Hypothalamus (tissue), 51 donors: ENCODE measurements at places on chromosomes 1 and 21.

GRCh38 chr1:184698016-184698415 lies 56.6 kb downstream of the EDEM3 start:
- no peak for DNase-seq

DNA sequence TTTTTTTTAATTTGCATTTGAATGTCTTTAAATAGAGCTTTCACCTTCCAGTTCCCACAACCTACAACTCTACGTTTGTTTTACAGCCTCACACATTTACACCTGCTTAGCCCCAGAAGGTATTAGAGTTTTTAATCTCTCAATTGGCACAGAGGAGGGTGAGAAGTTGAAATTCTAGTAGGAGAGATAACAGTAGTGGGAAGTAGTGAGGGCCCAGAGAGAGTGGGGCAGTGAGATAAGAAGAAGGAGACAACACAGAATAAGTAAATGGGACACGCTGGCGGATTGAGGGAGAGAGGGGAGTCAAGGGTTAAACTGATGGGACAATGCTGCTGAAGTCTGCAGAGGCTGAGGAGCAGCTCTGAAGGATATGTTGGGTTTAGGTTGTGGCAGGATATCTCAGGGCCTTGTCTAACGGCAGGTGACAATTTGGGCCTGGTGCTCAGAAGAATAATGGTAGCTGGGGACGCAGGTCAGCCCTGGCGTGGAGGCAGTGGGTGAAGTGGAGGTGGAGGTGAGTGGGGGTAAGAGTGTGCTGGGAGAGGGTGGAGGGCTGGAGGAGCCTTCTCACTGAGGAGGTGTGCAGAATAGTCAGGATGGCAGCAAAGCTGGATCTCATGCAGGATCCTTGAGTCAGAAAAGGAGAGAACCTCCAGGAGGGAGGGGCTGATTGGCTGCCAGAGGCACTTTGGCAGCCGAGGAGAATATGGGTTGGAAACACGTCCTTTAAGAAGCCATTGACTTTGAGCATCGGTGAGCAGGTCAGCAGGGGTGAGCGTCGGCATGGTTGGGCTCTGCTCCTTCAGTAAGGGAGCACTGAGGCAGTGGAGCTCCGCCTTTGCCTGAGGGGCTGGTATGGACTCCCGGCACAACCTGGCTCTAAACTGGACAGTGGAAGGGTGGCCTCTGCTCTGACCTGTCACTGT lies 72.9 kb downstream of the SYT6 start:
- no peak for DNase-seq

DNA sequence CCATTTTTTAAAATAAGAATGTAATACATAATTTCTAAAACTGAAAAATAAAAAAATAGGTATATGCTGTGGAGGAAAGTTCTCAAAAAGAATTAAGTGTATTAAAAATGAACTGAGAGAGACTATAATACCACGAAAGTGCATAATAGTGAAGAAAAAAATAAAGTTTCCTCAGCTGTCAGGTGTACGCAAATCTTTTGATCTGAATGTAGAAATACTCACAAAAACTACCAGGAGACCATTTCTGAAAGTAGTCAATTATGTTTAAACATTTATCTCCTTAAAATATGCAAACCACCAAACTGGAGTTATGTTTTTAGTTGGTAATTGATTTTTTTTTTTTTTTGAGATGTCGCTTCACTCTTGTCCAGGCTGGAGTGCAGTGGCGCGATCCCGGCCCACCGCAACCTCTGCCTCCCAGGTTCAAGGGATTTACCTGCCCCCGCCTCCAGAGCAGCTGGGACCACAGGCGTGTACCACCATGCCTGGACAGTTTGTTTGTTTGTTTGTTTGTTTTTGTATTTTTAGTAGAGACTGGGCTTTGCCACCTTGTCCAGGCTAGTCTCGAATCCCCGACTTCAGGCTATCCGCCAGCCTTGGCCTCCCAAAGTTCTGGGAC lies 1169.2 kb upstream of the B3GALT2 start:
- DNase-seq = no peak

DNA sequence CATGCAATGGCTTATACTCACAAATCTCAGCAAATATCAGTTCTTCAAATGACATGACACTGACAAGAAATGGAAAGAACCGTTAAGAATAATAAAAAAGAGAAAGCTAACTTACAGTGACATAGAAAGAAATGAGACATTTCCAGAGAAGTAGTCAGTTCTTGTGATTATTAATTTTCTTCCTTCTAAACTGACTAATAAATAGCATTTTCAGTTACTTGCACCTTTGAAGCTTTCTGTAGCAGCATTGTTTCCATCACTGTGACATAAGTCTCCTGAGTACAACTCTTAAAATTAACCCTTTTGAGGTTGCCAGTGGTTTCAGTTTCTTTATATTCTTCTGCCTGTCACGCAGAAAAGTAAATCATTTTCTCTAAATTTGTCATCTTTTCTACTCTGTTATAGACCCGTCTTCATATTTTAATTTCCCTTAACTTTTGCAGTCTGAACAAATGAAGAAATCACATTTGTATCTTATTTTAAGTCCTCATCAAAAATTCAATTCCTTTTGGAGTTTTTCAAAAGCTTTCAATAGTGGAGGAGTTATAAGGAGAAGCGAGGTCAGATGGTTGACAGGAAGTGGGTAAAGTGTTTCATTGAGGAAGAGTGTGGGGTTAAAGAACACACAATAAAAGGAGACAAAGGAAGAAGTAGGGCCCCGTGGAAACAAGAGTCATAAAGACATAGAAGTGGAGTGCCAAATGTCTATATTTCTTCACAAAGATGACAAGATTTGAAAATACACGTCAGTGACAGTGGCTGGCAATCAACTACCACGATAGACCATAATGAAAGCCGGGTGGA lies 57.9 kb upstream of the S1PR1 start:
- no peak for DNase-seq

- DNase-seq = no peak
Observed at GRCh38 chr1:70358921-70359564, 4.5 kb upstream of the ANKRD13C start.

DNA sequence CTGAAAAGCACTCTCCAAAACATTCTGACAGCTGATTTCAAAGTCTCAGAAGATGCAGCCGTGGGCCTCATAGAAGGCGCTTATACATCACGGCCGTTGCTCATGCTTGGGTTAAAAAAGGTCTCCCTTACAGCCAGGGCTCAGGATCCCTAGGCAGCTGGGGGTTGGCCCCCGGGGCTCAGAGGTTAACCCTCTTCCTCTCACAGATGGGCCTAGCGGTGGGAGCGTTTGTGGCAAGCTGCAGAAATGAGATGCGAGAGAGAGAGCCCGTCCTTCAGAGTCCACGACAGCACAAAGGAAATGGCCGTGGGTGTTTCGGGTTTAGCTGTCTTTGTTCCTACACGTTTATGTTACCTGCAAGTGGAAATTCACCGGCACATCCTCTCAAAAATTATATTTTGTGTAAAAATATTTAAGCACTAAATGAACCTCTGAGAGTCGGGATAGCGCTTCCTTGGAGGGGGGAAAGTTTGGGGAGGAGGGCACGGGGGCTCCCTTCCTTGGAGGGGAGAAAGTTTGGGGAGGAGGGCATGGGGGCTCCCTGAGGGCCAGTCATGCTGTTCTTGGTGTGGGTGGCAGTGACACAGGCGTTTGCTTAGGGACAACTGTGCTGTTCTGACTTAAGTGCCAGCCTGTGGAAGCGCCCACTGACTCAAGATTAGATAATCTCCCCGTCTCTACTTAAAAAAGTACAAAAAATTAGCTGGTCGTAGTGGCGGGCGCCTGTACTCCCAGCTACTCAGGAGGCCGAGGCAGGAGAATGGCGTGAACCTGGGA lies 20.5 kb upstream of the PRDM15 start:
- DNase-seq = no peak

- DNase-seq = no peak
Observed at GRCh38 chr1:55974714-55975441, 604.5 kb downstream of the PLPP3 start.

- DNase-seq = no peak
Observed at GRCh38 chr1:217471403-217471802, 159.5 kb downstream of the GPATCH2 start.

- DNase-seq = no peak
Observed at GRCh38 chr1:184972315-184973055, 1.8 kb downstream of the NIBAN1 start.

DNA sequence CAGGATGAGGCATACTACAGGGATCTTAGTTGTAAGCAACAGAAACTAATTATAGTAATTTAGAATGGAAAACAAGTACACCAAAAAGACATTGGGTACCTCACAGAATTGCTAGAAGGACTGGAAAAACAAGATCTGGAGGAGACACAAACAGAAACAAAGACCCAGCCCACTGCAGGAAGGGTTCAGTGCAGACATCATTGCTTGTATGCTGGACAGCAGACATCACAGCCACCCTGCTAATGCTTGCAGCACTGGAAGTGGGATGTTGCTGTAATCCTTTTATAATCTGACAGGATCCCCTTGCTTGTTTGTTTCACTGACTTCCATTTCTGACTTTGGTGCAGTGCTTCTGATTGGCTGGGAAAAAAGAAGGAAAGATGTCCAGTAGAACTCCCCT lies 111.4 kb upstream of the ZNF678 start:
- DNase-seq = no peak

DNA sequence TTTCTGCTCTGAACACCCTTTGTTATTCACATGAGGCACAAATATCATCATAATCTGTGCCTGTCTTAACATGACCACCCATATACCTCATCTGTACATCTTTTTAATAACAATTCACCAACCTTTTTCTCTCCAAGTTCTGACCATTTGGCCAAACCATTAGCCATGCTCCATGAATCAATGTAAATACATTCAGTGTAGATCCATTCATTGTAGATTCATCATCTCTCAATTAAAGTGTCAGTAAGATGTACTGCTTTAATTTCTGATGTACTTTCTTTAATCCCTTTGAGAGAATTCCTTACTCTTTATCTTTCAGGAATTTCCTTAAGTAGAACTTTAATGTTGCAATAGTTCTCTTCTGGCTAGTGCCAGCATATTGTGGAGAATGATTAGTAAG lies 126.2 kb upstream of the LRRC7 start:
- no peak for DNase-seq

- DNase-seq = no peak
Observed at GRCh38 chr1:4177425-4178150, 277.5 kb upstream of the C1orf174 start.

DNA sequence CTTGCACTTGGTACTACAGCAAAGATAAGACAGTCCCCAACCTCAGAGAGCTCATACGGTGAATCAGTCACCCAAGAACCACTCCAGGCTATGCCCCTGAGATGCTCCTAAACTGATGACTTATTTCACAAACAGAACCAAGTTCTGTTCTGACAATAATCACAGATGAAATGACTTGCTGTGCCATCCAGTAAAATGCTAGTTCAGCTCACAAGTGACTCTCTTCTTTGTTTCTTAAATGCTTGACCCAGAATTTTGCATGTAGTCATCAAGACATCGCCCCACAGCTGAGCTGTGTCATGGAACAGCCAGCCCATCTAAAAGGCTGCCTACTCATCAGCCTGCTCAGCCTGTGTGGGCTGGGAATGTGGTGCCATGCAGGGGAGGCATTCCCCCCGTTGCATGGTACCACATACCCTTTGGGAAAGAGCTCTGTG lies 6.1 kb upstream of the SLC19A2 start:
- DNase-seq = no peak

GRCh38 chr1:101217148-101217547 lies 19.7 kb upstream of the S1PR1 start:
- DNase-seq = no peak

DNA sequence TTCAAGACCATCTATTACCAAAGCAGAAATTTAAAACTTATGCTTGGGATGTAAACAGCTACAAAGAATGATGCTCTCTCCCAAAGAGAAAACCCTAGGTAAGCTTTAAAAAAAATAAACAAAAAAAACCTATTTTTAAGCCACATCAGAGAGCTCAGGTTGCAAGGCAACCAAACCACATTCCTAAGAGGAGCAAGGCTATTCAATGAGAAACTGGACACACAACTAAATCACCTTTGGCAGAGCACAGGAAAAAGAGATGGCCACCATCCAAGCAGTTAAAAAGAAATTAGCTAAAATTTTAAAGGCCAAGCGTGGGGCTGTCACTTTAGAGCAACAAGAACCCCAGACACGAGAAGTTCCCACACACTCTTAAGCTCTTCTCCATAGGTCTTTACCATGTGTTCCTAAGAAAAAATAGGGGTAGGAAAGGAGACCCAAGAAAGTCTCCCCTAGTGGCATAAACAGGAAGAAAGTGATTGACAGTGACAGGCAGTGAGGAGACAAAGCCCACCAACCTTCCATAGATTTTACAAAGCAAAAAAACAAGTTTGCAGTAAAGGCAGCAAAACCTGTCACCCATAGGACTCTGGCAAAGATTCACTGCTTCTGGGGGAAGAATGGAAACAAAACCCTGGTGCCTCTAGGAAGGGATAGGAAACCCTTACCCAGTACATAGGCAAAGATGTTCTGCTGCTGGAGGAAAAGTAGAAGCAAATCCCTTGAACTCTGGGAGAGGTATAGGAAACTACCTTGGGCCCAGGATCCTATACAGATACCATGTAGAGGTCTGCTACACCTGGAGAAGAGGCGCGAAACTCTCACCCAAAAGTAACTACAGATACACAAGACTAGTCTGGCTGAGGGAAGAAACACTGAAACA lies 68.5 kb downstream of the FOXJ3 start:
- DNase-seq = no peak
